ENCODE measurements at places on chromosomes 4 and X.
A peak's percentile ranks its signal among the peaks of the same experiment; 100 is the strongest.

GRCh38 chr4:7988437-7988836 lies 48.8 kb upstream of the AFAP1 start:
- no peak for DNase-seq

DNA sequence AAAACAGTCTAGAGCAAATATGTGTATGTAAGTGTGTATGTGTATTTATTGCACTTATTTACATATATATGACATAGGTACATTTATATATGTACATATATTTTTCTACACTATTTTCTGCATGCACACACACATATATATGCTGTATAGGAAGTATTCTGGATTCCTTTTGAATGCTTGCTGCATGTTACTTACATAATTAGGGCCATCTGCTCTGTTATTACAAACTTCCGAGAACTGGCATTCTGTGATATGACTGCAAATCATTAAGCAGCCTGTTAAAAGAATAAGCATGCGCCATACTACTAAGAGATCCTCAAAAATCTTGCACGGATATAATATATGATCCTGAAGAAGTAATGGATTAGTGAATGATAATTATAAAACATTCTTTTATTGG lies 1157.6 kb upstream of the TENM3 start:
- no peak for DNase-seq

GRCh38 chr4:89586864-89587263 lies 250.1 kb downstream of the SNCA start:
- peak; percentile 7 for DNase-seq

DNA sequence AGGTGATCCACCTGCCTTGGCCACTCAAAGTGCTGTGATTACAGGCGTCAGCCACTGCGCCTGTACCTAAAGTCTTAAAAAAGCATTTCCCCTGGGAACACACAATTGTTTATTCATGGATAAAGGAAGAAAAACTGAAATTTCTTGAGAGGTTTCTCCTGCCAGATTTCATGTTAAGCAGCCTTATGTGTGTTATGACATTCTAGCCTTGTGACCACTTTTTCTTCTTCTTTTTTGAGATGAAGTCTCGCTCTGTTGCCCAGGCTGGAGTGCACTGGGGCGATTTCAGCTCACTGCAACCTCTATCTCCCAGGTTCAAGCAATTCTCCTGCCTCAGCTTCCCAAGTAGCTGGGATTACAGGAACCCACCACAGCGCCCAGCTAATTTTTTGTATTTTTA lies 57.8 kb upstream of the PLAC8 start:
- DNase-seq, result no peak

- no peak for DNase-seq
Observed at GRCh38 chr4:145523117-145523516, 41.5 kb downstream of the SMAD1 start.

DNA sequence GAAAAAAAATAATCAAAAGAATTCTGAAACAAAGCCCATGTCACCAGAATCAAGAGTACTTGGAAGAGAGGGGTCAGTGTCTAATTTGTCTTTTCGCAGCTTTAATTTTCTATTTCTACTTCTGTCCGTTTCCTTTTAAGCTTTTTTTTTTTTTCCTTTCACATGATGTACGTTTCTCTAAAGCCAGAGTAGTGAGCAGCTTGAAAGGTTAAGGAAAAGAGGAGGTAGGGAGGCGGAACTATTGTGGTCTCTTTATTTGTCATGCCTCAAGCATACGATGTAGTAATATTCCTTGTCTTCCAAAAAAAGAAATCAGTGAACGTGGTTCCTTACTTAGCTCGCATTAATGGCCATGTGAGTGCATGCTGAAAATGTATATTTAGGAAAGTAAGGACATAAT lies 311.5 kb downstream of the TENM3 start:
- no peak for DNase-seq

DNA sequence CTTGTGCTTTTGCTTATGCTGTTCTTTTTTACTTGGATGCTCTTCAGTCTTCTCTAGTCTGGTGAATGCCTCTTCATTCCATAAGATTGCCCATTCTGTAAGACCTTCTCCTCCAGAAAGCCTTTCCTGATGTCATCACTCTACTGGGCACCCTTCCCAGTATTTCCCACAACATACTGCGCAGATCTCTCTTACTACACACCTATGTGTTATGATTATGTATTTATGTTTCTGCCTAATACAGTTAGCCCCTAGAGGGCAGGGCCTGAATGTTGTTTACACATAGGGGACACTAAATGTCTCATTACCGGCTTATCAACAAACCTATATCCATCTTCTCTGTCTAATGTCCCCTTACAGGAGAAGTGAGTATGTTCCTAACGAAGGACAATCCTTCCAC lies 21.1 kb downstream of the AIFM1 start:
- no peak for DNase-seq

DNA sequence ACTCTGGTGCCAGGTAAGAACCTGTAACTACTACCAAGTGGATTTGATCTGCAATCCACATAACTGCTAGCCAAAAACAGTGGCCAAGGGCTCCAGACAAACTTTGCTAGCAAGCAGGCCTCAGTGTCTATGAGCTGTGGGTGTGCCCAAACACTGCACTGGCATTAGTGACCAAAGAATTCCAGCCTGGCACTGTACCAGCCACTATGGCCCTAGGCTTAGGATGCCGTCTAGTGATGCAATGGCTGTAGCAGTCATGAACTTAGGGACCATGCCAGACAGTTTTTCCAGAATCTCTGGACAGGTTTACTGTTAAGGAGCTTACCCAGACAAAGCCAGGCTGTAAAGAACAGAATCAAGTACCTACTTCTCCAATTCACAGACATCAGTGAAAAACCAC lies 33.7 kb upstream of the PRR27 start:
- no peak for DNase-seq

- DNase-seq, result no peak
Observed at GRCh38 chr4:187124331-187124730, 400.7 kb upstream of the FAT1 start.

DNA sequence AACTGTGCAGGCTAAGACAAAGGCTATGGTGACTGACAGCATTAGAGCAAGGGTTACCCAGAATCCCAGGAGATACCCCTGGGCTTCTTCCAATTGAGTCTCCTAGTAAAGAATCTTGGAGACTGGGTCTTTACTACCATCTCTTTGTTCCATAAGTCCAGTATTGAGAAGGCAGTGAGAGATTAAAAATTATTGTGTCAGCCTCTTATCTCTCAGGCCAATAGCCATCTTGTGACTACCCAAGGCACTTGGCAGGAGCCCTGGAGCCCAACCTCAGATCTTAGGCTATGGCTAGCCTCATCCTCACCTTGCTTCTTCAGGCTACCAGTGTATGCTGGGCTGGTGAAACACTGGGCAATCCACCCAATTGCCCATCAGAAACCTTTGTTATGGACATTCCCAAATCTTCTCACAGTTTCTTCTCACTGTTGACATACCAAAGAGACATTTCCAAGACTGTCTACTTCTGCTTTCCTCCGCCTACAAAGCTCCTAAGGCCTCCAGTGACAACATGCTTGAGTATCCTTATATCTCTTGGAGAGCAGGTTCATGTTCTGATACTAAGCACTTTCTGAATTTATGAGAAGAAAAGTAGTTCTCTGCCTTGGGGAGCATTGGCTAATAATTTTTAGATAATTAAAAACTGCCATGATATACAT lies 76.3 kb upstream of the STIM2 start:
- DNase-seq, result no peak

DNA sequence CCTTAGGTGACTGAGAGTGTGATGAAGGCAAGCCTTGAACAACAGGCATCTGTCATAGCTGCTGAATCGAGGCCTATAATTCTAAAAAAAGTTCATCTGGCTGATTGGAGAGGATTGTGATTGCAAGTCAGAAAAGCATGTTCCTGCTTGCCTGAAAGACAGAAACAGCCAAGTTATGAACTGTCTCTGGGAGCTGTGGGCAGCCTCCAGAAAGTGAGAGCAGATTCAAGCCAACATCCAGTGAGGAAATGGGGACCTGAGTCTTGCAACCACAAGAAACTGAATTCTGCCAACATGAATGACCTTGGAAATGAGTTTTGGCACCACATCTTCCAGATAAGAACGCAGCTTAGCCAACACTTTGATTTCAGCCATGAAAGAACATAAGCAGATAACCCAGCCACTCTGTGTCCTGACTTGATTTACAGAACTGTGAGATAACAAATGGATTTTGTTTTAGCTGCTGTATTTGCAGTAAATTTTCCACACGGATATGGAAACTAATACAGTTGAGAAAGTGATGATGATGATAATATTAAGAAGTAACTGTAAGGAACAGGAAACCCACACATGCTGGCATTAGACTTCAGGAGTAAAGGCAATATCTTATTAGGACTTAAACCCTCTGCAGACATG lies 240.3 kb upstream of the NDST3 start:
- no peak for DNase-seq

DNA sequence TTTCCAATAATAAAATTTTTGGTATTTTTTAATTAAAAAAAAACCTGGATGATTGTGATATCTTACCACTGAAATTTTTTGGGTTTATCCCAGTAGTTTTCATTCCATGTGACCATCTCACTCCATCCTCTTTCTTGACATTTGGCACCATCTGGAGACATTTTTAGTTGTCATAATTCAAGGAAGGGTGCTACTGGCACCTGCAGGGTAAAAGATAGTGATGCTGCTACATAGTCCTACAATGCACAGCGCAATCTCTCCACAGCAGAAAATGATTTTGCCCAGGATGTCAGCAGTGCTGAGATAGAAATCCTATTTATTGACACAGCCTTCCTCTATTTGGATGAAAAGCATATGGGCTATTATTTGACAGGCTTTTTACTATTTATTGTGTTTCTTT lies 79.3 kb downstream of the RBPJ start:
- DNase-seq, result no peak

DNA sequence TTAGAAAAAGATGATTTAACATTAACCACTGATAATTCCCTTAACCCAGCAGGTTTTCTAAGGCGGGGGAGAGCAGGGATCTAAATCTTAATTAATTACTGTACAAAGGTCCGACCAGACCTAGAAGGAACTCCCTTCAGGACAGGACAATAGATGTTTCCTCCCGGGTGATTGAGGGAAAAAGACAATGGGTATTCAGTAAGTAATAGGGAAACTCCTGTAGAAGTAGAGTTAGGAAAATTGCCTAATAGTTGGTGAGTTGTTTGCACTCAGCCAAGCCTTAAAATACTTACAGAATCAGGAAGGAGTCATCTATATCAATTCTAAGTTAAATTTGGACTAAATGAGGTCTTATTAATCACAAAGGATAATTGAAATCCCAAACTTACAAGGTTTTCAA lies 5.8 kb upstream of the SRD5A3 start:
- DNase-seq, result no peak

DNA sequence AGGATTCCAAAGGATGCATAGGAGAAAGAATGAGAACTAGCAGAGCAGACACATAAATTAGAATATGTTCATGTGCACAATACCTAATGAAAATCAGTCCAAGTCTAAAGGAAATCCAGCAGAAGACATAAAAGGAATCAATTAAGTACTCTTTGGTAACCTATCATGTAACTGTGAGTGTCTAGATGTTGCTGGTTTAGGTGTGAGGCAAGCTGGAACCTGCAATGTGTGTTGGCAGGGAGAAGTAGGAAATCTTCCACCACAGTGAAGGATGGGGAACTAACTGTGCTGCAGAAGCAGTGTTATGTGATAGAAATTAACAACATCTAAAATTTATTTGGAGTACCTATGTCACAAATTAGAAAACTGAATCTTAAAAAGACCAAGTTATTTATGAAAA lies 330.8 kb upstream of the DKK2 start:
- DNase-seq, result no peak

DNA sequence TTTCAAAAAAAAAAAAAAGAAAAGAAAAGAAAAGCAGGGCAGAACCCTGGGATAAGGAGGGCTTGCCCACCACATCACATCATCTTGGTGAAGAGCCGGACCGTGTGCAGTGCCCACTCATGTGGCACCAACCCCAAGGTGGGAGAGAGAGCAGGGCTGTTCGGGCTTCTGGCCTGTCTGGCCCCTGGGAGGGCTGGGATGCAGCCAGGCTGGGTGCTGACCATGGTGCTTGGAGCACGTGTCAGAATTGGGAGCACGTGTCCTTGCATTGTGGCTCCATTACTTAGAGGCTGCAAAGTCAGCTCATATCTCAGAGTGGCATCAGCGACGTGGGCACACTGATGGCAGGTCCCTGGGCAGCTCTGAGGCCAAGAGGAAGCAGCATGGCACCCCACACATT lies 100.9 kb upstream of the AFAP1 start:
- DNase-seq, result no peak

DNA sequence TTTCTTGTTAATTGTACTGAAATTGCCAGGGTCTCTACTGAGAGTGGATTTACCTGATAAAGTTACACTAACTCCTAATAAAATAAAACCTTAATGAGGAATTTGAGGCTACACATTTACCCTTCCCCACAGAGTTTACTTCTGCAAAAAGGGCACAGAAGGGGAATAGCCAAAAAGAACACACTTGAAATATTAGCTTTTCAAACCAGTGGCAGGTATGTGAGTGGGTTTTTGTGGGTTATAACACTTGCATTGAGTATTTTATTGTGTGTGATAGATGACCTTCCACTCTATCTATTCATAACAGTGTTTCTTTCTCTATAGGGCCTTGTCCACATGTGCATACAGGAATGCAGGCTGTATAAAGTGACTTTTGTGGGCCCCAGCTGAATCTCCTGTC lies 5.0 kb upstream of the GPR174 start:
- no peak for DNase-seq

DNA sequence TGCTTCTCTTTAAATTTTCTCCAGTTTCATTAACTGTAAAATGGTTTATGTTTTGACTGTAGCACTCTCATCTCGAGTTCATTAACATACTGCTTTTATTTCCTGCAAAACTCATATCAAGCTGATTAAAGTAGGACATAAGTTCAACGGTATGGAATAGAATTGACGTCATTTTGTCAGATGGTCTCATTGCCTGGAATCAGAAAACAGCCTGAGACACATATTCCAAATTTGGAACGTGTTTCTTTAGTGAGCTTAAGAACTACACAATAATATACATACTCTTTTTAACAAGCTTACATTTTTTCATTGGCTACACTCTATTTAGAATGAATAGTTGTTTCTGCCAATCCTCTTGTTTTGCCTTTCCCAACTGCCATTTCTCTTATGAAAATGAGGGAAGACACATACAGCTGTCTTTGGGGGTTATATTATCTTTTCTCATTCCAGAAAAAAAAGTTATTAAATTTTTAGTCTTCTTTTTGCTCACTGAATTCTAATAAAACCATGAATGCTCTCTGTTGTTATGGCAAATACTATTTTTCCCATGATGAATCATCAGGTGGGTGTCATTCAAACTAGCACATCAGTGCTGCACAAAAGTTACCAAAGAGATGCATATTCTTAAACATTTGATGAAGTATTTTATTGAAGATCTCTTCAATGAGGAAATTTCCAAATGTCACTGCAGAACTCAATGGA lies 162.8 kb downstream of the GABRB1 start:
- DNase-seq, result no peak

GRCh38 chr4:111066001-111066400 lies 443.1 kb upstream of the PITX2 start:
- no peak for DNase-seq

GRCh38 chr4:73589261-73589847 lies 30.9 kb downstream of the RASSF6 start:
- DNase-seq, result no peak

Measured in HCT116 (cell line).